Osteoblast (primary cell): ENCODE measurements at places on chromosomes 7 and 10. TPM values are rescaled to one million over a fixed set of nuclear protein-coding genes. Genes with fewer than 3 reads are reported as not detected.
A peak's percentile ranks its signal among the peaks of the same experiment; 100 is the strongest.

WNT16 gene
- under 0.01 and 0.29 TPM in 2 replicates for total RNA-seq

GSAP gene
- total RNA-seq, result 10.6 and 13.0 TPM in 2 replicates

LRRC18 gene
- total RNA-seq, result not detected in 2 replicates

RHOBTB1 gene
- total RNA-seq, result 32.9 and 38.0 TPM in 2 replicates

RGR gene
- total RNA-seq, result not detected in 2 replicates

GRCh38 chr10:29102233-29102632 lies 186.6 kb upstream of the LYZL1 start:
- H3K36me3 ChIP-seq, result no peaks in the 10 kb centered on the region
- H3K4me1 ChIP-seq, result peaks cover 15% of the 10 kb centered on the region
- no peak for DNase-seq
- peaks cover 10% of the 10 kb centered on the region for H3K27me3 ChIP-seq
- no peak overlapping the region for H3K27ac ChIP-seq
- H3K4me3 ChIP-seq, result no peak overlapping the region

GRCh38 chr10:21293518-21294356 lies 231.7 kb downstream of the SKIDA1 start:
- H3K27me3 ChIP-seq, result peaks cover 3% of the 10 kb centered on the region
- H3K4me1 ChIP-seq, result peaks cover 26% of the 10 kb centered on the region
- no peaks in the 10 kb centered on the region for H3K36me3 ChIP-seq
- H3K27ac ChIP-seq, result no peak overlapping the region

GRCh38 chr7:157502701-157503111 lies 165.9 kb downstream of the DNAJB6 start:
- DNase-seq, result peak; percentile 43
- no peaks in the 10 kb centered on the region for H3K4me1 ChIP-seq
- H3K27ac ChIP-seq, result no peak overlapping the region
- no peak overlapping the region for H3K4me3 ChIP-seq
- no peaks in the 10 kb centered on the region for H3K27me3 ChIP-seq

DNA sequence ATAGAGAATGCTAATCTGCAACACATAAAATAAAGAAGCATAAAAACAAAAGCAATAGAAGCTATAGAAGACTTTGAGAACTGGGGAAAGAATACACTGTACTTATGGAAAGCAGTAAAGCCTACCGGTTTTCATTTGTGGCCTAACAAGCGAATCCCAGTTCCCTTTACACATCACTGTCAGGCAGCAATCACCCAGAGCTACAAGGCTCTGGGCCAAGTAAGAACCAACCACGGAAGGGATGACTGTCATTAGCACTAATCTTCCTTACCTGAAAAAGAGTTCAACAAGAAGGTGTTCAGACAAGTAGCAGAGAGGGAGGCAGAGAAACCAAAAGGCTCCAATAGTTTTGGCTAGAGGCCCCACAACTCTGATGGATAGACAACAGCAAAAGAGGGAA lies 15.0 kb downstream of the CCDC6 start:
- no peak overlapping the region for H3K27ac ChIP-seq
- H3K27me3 ChIP-seq, result no peaks in the 10 kb centered on the region
- no peak overlapping the region for H3K4me3 ChIP-seq
- no peak for DNase-seq

- no peaks in the 10 kb centered on the region for H3K27me3 ChIP-seq
- DNase-seq, result no peak
- no peaks in the 10 kb centered on the region for H3K4me1 ChIP-seq
- H3K4me3 ChIP-seq, result no peak overlapping the region
- no peak overlapping the region for H3K27ac ChIP-seq
Measured at GRCh38 chr10:82084904-82085303, 209.9 kb downstream of the NRG3 start.

GRCh38 chr7:15780271-15780670 lies 93.8 kb upstream of the MEOX2 start:
- no peak overlapping the region for H3K27ac ChIP-seq
- DNase-seq, result no peak
- no peak overlapping the region for H3K4me3 ChIP-seq
- H3K27me3 ChIP-seq, result no peaks in the 10 kb centered on the region
- H3K36me3 ChIP-seq, result no peaks in the 10 kb centered on the region
- H3K4me1 ChIP-seq, result no peaks in the 10 kb centered on the region

- no peaks in the 10 kb centered on the region for H3K4me1 ChIP-seq
- H3K36me3 ChIP-seq, result no peaks in the 10 kb centered on the region
- peaks cover 20% of the 10 kb centered on the region for H3K27me3 ChIP-seq
- peak; percentile 97 for DNase-seq
Measured at GRCh38 chr7:100655908-100656674, at the start of gene ACTL6B. ACTL6B (minus strand) TSS chr7:100656448; CDS start chr7:100656354, 94 bp downstream.

GRCh38 chr10:73773152-73773879 lies 8.5 kb upstream of the CHCHD1 start:
- H3K4me1 ChIP-seq, result peaks cover 34% of the 10 kb centered on the region
- H3K36me3 ChIP-seq, result peaks cover 51% of the 10 kb centered on the region
- peak; percentile 66 for DNase-seq
- peak overlapping the region; percentile 85 for H3K27ac ChIP-seq
- peak overlapping the region; percentile 93 for H3K4me3 ChIP-seq

DNA sequence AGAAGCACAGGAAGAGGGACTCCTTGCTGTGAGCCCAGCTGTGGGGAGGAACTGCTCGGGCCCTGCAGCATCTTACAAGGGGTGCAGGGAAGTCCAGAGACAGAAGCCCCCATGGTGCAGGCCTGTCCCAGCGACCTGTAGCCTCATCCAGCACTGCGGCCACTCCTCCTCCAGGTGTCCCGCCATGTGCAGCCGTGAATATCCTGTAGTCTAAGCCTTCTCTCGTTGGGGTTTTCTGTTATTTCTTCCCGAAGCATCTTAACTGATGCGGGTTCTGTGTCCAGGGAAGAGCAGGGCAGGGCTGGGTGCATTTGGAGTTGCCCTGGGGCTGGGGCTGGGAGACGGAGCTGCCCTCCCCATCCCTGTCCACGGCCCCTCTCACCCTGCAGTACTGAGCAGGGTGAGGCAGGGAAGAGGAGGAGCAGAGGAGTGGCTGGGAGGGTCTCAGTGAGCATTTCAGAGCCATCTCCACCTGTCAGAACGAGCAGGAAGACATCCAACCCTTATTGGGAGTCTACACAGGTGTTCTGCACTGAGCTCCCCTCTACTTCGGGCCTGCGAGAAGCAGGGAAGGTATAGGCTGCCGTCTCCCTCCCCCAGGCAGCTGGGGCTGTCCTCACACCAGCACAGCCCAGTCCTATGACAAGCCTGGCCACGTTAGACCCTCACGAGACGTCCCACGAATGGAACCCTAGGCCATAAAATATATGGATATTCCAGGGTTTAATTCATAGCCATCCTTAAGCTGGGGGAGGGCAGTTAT lies 494.5 kb downstream of the DNAJB6 start:
- no peak overlapping the region for H3K4me3 ChIP-seq
- H3K27ac ChIP-seq, result no peak overlapping the region
- H3K36me3 ChIP-seq, result no peaks in the 10 kb centered on the region
- no peak for DNase-seq
- no peaks in the 10 kb centered on the region for H3K27me3 ChIP-seq
- no peaks in the 10 kb centered on the region for H3K4me1 ChIP-seq

- H3K4me1 ChIP-seq, result no peaks in the 10 kb centered on the region
- no peaks in the 10 kb centered on the region for H3K36me3 ChIP-seq
- H3K27me3 ChIP-seq, result no peaks in the 10 kb centered on the region
- no peak overlapping the region for H3K27ac ChIP-seq
- no peak for DNase-seq
Measured at GRCh38 chr10:63829020-63829419, 307.8 kb downstream of the REEP3 start.

DNA sequence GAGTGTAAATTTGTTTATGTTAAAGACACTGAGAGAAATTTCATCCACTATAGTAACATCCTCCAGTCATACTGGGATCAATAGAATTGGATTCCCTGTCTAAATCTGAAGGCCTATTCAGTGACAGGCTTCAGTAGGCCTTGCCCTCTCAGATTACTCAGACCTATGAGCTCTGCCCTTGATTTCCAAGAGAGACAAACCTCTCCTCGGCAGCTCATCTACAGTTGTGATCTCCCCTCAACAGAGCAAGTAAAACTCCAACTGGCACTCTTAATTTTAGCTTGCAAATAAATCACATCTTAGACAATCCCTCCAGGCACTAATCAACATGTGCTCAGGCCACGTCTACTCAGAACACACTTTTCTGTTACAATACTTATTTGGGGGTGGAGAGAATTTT lies 1191.4 kb upstream of the PHF14 start:
- H3K4me3 ChIP-seq, result no peak overlapping the region
- H3K27me3 ChIP-seq, result no peaks in the 10 kb centered on the region
- H3K36me3 ChIP-seq, result no peaks in the 10 kb centered on the region

DNA sequence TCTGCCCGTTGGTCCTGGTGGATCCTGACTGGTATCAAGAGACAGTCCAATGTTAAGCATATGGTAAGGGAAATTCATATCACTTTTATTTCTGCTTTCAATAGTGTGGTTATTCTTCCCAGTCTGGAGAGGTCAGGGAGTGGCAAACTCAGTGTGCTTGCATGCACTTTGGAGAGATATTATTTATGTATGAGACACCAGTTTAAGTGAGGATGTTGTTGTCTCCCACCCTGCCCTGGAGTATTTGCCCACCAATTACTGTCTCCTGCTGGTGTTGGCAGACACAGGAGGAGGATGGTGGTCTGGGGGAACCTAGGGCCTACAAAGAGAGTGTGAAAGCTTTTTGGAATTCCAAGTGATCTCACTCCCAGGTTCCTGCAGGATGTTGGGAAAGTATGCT lies 59.7 kb downstream of the OR13A1 start:
- H3K4me1 ChIP-seq, result no peaks in the 10 kb centered on the region
- peak; percentile 59 for DNase-seq
- H3K36me3 ChIP-seq, result no peaks in the 10 kb centered on the region
